CD4-positive, alpha-beta T cell treated with Interferon alpha-2 for 1 hour (primary cell): ENCODE measurements at places on chromosomes 6 and 20.

- DNase-seq = no peak
These were observed 663.9 kb downstream of the PRKN start for GRCh38 chr6:162063666-162064065.

- no peak for DNase-seq
These were observed 181.4 kb downstream of the SIM1 start for GRCh38 chr6:100283285-100283684.

DNA sequence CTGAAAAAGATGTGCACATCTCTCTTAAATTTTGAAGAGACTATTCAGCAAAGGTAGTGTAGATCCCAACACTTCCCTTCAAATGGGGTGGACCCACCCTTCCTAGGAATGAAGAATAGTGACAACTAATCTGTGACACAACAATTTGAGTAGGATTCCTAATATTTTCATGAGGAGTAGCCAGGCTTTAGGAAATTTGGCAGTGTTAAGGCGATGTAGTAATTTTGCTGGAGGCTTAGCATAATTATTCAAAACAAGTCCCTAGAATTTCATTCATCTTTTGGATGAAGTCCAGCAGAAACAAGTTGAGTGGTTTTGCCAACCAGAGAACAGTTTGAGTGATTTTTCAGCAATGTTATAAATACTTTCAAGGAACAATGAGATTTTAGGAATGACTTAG lies 52.4 kb downstream of the ELOVL4 start:
- DNase-seq = no peak

- DNase-seq = no peak
These were observed 398.7 kb upstream of the MARCKS start for GRCh38 chr6:113458368-113459010.

GRCh38 chr20:54208548-54209176 lies 775 bp downstream of the PFDN4 start:
- no peak for DNase-seq

GRCh38 chr6:113365191-113365590 lies 492.0 kb upstream of the MARCKS start:
- DNase-seq = no peak

DNA sequence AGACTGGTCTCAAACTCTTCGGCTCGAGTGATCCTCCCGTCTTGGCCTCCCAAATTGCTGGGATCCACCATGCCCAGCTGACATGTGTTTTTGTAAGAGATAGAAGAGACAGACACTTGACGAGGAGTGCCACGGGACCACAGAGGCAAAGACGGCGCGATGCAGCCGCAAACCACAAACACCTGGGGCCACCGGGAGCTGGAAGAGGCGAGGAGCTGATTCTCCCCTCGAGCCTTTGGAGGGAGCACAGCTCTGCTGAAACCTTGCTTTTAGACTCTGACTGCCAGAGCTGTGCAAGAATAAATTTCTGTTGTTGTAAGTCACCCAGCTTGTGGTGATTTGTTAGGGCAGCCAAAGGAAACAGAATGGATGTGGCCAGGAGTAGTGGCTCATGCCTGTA lies 46.9 kb downstream of the TFAP2C start:
- no peak for DNase-seq
